ENCODE measurements at places on chromosomes 4 and X. TPM values are rescaled to one million over a fixed set of nuclear protein-coding genes. Genes with fewer than 3 reads are reported as not detected.

XAGE1A gene
- polyA plus RNA-seq: not detected

CSN1S1 gene
- polyA plus RNA-seq: not detected

CXCR3 gene
- polyA plus RNA-seq: 0.31 TPM

TMEM150C gene
- 16.2 TPM for polyA plus RNA-seq

GPR143 gene
- polyA plus RNA-seq: 4.1 TPM

SH3D19 gene
- 54.2 TPM for polyA plus RNA-seq

ENOPH1 gene
- 57.0 TPM for polyA plus RNA-seq

FOXP3 gene
- 1.0 TPM for polyA plus RNA-seq

C4orf36 gene
- 10.2 TPM for polyA plus RNA-seq

USP27X gene
- polyA plus RNA-seq: 8.9 TPM

GYPB gene
- 6.0 TPM for polyA plus RNA-seq

PGRMC1 gene
- polyA plus RNA-seq: 145 TPM

NHSL2 gene
- polyA plus RNA-seq: 9.8 TPM

Data from left lung (tissue), 14 donors.